ENCODE measurements at places on chromosomes 2 and 18. TPM values are rescaled to one million over a fixed set of nuclear protein-coding genes. Genes with fewer than 3 reads are reported as not detected.
A peak's percentile ranks its signal among the peaks of the same experiment; 100 is the strongest.

GRCh38 chr2:75594596-75594995 lies 33.9 kb upstream of the EVA1A start:
- DNase-seq, result no peak

DNA sequence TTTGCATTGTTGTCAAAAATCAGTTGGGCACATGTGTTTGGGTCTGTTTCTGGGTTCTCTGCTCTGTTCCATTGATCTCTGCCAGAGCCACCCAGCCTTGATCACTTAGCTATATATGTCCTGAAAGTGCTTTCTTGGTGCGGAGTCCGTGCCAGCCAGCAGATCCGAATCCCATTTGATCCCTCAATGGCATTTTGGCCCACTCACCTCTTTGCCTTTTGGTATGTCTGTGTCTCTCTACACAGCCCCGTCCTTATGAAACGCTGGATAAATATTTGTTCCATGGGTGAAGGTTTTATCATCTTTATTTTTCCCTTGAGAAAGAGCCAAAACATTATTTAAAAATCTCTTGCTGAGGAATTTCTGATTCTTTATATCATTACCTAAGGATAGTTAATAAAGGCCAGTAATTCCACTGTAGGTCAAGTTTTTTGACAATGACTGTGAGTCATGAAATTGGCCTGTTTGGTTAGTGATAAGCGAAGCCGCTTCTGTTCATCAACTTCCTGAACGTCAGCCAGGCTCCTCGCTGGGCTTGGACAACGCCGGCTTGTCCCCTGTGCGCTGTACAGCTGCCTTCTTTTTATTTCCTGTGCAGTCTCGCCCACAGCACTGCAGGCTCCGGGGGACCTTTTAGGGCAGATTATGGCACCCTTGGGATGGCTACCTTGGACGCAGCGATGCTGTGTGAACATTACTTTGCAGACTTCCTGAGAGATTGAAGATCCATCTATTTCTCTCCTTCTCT lies 24.9 kb downstream of the MTCL1 start:
- DNase-seq, result no peak

DNA sequence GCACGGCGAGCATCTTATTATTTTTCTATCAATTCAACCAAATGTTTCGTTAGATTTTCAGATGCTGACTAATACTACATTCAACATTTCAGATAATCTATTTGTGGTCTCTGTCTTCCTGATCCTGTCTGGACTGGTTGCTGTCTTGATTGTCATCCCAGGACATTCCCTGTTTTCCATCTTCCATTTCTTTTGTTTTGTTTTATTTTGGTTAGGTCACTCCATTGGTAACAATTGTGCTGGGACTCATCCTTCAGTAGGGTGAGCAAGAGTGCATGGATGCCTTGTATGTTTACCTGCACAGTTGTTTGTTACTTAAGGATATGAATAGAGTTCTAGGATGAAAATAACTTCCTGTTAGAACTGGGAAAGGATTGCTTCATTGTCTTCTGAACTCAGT lies 55.9 kb upstream of the ACYP2 start:
- no peak for DNase-seq

DNA sequence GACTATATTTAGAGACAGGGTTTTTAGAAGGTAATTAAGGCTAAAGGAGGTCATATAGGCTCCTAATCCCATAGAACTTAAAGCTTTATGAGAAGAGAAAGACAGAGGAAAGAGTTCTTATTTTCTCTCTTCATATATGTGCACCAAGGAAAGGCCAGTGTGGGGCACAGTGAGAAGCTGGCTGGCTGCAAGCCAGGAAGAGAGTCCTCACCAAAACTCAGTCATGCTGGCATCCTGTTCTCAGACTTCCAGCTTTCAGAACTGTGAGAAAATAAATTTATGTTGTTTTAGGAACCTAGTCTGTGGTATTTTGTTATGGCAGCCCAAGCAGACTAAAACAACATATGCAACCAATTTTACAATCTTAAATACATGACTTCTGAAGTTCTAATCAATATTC lies 31.5 kb upstream of the ATIC start:
- no peak for DNase-seq

DNA sequence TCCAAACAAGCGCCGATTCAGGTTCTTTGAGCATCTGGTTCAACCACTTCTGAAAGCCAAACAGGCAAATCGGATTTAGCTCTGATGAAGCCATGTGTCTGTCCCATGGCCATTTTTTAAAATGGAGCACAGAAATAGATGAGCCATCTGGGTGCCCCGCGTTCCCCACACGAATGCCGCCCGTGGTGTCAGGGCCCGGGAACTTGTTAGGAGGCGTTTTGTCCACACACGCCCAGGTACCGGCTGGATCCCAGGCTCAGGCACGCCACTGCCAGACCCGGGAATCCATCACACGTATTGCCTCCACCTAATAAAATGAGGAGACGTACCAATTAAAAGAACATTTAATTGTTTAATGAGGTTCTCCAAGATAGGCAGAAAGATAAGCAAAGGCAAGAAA lies 374.4 kb upstream of the SALL3 start:
- no peak for DNase-seq

The POTEJ gene
- total RNA-seq, result not detected

GRCh38 chr18:53838746-53839145 lies 385.7 kb downstream of the MBD2 start:
- DNase-seq, result no peak

DNA sequence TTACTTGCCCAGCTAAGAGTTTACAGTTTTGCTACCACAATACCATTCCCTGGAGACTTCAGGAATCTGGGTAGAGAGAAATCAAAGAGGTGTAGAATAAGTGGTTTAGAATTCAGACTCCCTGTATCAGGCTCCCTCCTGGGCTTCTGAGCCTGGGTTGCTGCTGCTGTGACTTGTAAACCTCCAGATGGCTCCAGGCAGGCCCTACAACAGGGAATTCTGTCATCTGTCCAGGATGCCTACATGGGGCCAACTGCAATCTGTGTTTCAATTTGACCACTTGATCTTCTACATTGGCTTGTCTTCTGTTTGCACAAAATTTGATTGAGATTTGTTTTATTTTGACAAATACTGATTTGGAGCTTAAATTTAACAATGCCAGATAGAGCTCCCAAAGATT lies 183.9 kb downstream of the RAD51AP2 start:
- DNase-seq, result no peak

The ZNF804A gene
- total RNA-seq, result not detected

- no peak for DNase-seq
Measured at GRCh38 chr2:212791569-212791968, 253.0 kb upstream of the ERBB4 start.

GRCh38 chr2:208326016-208326415 lies 60.0 kb downstream of the PIKFYVE start:
- no peak for DNase-seq

- no peak for DNase-seq
Measured at GRCh38 chr2:28251337-28251736, 141.3 kb upstream of the FOSL2 start.

- no peak for DNase-seq
Measured at GRCh38 chr2:54259413-54260240, 3.6 kb upstream of the TSPYL6 start.

GRCh38 chr2:3289526-3289925 lies 88.1 kb downstream of the EIPR1 start:
- DNase-seq, result peak; percentile 80

GRCh38 chr2:156430980-156431358 lies 5.2 kb upstream of the GPD2 start:
- DNase-seq, result no peak

The LYG2 gene
- total RNA-seq, result not detected

DNA sequence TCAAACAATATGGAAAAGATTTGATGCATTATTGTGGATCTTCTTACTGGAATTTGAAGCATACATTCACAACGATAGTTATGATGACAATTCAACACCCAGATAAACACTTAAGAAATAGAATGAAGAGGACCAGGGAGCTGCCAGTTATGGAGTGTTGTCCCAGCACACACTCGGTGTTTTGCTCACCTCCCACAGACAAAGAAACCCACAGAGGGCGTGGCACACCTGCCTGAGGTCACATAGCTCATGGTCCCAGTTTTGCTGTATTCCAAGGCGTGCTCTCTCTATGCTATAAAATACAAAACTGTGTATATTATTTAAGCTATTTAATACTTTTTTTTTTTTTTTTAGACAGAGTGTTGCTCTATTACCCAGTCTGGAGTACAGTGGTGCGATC lies 31.1 kb downstream of the EFR3B start:
- DNase-seq, result no peak

All from chondrocyte (in vitro differentiated cells).